Kidney (tissue), 22 donors: ENCODE measurements at places on chromosomes 13 and 19. TPM values are rescaled to one million over a fixed set of nuclear protein-coding genes. Genes with fewer than 3 reads are reported as not detected.
A peak's percentile ranks its signal among the peaks of the same experiment; 100 is the strongest.

SPACA4 gene
- total RNA-seq, result not detected

- no peak overlapping the region for H3K4me3 ChIP-seq
- no peak for DNase-seq
These were observed 5.9 kb downstream of the VAV1 start for GRCh38 chr19:6778386-6778785.

GRCh38 chr19:41813911-41814310 lies 17.5 kb downstream of the CEACAM3 start:
- H3K4me3 ChIP-seq, result no peak overlapping the region
- no peaks in the 10 kb centered on the region for H3K4me1 ChIP-seq
- H3K36me3 ChIP-seq, result no peaks in the 10 kb centered on the region
- no peak overlapping the region for H3K27ac ChIP-seq
- no peaks in the 10 kb centered on the region for H3K27me3 ChIP-seq

GRCh38 chr19:1357531-1358109 lies 26.1 kb upstream of the NDUFS7 start:
- no peak overlapping the region for H3K4me3 ChIP-seq
- DNase-seq, result peak; percentile 39
- H3K36me3 ChIP-seq, result peaks cover 2% of the 10 kb centered on the region
- no peak overlapping the region for H3K27ac ChIP-seq

ZNF541 gene
- 0.69 TPM for total RNA-seq

DNA sequence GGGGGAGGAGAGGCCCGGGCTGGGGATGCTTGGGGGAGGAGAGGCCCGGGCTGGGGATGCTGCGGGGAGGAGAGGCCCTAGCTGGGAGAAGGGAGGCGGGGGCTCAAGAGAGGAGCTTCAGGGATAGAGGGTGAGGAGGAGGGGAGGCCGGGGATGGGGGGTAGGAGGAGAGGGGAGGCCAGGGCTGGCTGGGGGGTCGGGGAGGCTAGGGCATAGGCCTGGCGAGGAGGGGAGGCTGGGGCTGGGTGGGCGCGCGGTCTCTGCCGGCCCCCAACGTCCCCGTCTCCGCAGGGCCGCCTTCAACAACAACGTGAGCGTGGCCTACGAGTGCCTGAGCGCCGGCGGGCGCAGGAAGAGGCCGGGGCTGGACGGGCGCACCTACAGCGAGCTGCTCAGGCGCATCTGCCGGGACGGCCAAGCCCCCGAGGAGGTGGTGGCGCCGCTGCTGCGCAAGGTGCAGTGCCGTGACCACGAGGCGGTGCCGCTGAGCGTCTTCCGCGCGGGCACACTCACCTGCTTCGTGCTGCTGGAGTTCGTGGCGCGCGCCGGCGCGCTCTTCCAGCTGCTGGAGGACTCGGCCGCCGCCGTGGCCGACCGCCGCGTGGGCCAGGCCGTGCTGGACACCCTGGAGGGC lies 11.4 kb downstream of the TPGS1 start:
- H3K27me3 ChIP-seq, result no peaks in the 10 kb centered on the region
- peak; percentile 89 for DNase-seq
- peaks cover 3% of the 10 kb centered on the region for H3K4me1 ChIP-seq
- H3K27ac ChIP-seq, result no peak overlapping the region
- no peaks in the 10 kb centered on the region for H3K36me3 ChIP-seq

DNA sequence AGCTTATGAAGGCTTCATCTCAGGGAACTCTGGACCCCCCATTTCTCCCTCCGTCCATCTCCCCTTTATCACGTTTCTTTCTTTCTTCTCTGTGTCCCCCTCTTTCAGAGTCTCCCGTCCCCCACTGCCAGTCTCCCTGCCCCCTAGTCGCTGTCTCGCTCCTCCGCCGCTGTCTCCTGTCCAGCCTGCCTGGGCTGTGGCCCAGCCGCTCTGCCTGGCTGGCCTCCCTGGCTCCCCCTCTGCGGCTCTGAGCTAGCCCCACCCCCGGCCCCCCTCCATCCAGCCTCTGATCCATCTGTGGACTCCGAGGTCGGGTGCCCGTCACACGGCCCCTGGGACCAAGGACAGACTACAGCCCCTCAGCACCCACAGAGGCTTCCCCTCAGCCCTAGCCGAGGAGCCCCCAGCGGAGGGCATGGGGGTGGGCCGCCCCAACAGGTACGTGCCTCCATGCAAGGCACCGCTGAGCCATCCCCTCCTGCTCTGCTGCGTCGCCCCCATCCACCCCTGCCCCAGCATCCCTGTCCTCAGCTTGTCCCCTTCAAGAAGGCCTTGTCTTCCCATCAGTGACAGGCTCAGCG lies 1.1 kb upstream of the KCNJ14 start:
- DNase-seq, result no peak
- no peak overlapping the region for H3K4me3 ChIP-seq
- peaks cover 10% of the 10 kb centered on the region for H3K36me3 ChIP-seq
- no peak overlapping the region for H3K27ac ChIP-seq

DNA sequence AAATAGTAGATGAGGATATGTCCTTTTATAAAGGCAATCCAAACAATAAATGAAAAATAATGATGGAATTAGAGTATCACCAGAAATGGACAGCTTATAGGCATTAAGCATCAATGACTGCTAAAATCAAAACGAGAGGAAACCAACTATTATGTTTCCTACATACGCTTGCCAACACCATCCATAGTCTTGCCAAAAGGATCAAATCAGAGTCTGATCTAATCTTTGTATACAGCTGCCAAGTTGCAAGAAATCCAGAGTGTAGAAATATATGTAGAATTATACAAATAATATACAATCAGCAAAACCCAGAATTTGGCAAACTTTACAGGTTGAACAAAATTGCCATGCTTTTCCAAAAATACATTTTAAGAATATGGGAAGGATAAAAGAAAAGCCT lies 1661.6 kb downstream of the SLITRK1 start:
- DNase-seq, result no peak
- no peak overlapping the region for H3K4me3 ChIP-seq
- no peaks in the 10 kb centered on the region for H3K4me1 ChIP-seq
- H3K36me3 ChIP-seq, result no peaks in the 10 kb centered on the region

- no peak overlapping the region for H3K4me3 ChIP-seq
- no peaks in the 10 kb centered on the region for H3K36me3 ChIP-seq
- H3K27ac ChIP-seq, result no peak overlapping the region
These were observed 316.7 kb upstream of the KLHL1 start for GRCh38 chr13:70424928-70425327.

ZNF20 gene
- 7.3 TPM for total RNA-seq

- peak overlapping the region; percentile 69 for H3K4me3 ChIP-seq
- no peaks in the 10 kb centered on the region for H3K36me3 ChIP-seq
- no peak for DNase-seq
- H3K4me1 ChIP-seq, result no peaks in the 10 kb centered on the region
These were observed 216 bp downstream of the SUGP2 start for GRCh38 chr19:19033176-19033425.

NALCN gene
- 2.4 TPM for total RNA-seq

FCER2 gene
- 1.0 TPM for total RNA-seq

DNA sequence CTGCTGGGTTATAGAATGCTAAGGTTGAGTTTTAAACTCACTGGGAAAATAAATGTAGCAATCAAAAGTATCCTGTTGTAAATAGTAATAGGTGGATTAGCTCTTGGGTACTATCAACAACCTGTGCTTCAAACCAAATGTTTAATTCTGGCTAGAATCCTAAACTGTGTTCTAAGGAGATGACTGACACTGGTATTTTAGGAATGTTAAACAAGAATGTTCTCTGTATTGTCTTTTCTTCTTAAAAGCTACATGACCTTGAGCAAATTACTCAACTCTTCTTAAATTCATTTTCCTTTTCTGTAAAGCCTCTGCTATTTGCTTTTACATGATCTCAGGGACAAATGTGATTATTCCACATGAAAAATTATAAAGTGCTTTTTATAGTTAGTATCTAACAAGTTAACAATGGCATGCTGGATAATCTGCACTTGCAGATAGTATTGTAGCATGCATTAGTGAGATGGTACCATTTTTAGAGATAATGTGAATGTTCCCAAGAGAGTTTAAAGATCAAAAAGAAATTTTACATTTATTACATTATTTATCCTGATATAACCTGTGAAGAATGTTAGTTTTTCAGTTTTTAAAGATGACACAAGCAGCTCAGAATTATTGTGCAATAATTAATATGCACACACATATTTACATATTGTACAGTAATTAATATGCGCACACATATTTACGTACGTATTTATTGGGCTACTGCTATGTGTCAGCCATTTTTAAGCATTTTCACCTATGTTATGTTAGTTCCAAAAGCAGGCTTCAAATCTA lies 13.6 kb upstream of the EPSTI1 start:
- H3K4me1 ChIP-seq, result no peaks in the 10 kb centered on the region
- H3K36me3 ChIP-seq, result no peaks in the 10 kb centered on the region
- no peak overlapping the region for H3K4me3 ChIP-seq

ZNF682 gene
- total RNA-seq, result 8.6 TPM

SACS gene
- 12.5 TPM for total RNA-seq
